ENCODE measurements at places on chromosomes 5 and 9.

- DNase-seq = no peak
Observed at GRCh38 chr9:1941989-1942388, 73.2 kb upstream of the SMARCA2 start.

- peak; percentile 14 for DNase-seq
Observed at GRCh38 chr9:99307851-99308250, 85.8 kb downstream of the SEC61B start.

GRCh38 chr9:12670006-12670405, 23.2 kb upstream of the TYRP1 start:
- DNase-seq = no peak

DNA sequence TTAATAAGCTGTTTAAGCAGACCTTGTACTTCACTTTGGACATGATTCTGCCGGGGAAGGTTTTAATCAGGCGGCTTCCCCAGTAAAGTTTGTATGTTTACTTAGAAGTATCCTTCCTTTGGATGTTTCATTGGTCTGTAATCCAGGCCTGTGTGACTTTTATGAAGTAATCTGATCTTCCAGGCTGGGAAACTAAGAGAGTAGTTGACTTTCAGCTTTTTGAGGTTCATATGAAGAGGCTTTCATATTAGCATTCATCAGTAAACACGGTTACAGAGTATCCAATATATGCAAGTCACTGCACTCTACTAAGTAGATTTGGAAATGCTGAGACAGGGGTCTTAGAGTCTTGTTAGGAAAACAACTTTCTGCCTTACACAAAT, 1.1 kb downstream of the DNAJC21 start:
- no peak for DNase-seq

GRCh38 chr5:126508251-126508961, 85.2 kb downstream of the GRAMD2B start:
- DNase-seq = no peak

GRCh38 chr9:84170521-84171141, 169.9 kb downstream of the SLC28A3 start:
- DNase-seq = peak; percentile 90

GRCh38 chr5:4295663-4296339, 700.2 kb downstream of the IRX1 start:
- no peak for DNase-seq

DNA sequence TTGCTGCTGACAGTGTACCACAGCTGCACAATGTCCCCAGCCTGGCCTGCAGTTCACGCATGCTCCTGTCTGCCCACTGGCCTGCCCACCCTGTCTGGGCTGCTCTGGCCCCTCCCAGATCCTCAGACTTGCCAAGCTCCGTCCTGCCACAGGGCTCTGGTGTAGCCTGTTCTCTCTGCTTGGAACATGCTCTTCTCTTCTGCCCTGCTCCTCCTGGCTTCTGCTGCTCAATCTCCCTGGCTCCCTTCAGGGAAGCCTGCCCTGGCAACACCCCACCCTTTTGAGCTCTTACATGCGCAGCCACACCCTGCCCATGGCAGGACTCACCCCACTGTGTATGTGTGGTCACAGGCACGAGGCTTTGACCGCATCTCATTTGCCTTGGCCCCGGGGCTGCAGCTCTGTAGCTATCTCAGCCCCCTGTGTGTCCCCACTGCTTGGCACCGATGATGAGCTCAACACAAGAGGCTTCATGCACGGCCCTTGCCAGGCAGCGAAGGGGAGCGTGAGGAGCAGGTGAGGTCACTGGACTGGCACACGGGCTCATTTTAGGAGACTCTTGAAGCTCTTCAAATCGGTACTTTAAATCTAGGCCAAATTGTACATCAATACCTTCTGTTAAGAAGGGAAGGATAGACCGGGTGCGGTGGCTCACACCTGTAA, 20.4 kb upstream of the BRD3 start:
- no peak for DNase-seq

- no peak for DNase-seq
Observed at GRCh38 chr9:15116130-15116580, 190.9 kb downstream of the TTC39B start.

GRCh38 chr5:109469896-109470662, 60.3 kb upstream of the PJA2 start:
- no peak for DNase-seq

- no peak for DNase-seq
Observed at GRCh38 chr9:129242971-129243561, 65.0 kb upstream of the IER5L start.

- DNase-seq = no peak
Observed at GRCh38 chr5:140044041-140044440, 942 bp upstream of the NRG2 start.

GRCh38 chr9:71758277-71758676, 10.0 kb downstream of the CEMIP2 start:
- DNase-seq = no peak
